ENCODE measurements at places on chromosomes 7 and 10.

DNA sequence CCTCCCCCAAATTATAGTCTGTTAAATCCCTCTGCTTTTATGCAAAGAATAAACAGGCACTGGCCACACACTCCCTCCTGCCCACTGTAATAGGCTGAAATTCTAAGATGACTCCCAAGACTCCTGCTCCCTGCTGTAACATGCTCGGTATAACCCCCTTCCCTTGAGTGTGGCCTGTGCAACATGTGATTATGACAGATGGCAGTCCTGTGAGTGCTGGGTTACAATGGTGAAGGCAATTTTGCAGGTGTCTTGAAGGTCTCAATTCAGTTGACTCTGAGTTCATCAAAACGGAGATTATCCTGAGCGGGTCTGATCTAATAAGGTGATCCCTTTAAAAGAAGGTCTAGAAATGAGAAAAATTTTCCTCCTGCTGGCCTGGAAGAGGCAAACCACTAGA lies 55.9 kb downstream of the CREB3L2 start:
- DNase-seq = no peak

GRCh38 chr7:38855386-38855785 lies 53.6 kb downstream of the VPS41 start:
- DNase-seq = no peak

GRCh38 chr10:411603-412002 lies 276.3 kb downstream of the ZMYND11 start:
- DNase-seq = no peak

DNA sequence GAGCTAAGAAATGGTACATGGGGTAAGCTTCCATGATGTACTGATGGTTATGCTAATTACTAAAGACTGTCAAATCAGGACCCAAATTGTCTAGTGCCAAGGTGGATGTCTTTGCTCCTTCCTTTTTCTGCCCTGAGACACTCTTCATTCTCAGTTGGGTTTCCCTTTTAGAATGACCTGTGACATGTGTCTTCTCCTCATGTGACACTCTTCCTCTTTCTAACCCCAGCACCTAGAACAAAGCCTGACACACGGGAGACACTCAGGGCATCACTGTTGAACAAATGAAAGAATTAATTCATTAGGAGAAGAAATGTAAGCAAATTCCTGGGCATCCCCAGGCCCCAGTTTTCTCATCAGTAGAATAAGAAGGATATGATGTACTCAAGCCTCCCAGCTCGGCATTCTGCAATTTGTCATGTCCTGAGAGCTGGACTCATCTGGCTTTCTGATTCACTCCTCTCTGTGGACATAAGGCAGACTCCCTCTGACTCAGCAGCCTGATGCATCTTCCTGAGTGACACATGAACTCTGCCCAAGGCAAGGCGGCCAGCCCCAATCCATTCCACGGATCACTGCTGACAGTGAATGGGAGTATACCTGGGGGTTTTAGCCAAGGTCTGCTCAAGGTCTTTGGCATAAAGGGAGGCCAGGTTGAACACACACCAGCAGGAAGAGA lies 473.8 kb downstream of the KCNMA1 start:
- DNase-seq = no peak

GRCh38 chr10:105702211-105702610 lies 1061.1 kb downstream of the SORCS3 start:
- DNase-seq = no peak

DNA sequence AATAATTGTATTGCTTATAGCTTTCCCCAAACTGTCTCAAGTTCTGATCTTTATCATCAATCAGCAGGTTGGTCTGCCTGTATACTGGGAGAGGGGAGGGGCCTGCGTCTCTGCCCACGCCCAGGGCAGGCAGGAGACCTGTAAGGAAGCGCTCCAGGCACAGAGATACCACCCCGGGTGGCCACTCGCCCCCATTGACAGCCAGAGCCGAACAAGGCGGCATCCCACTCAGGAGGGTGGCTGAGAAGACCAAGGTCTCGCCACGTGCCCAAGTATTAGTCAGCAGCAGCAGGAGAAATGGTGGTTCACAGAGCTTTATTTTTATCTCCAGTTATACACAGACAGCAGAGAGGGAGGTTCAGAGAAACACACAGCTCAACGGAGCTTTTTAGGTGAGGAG lies 7.2 kb downstream of the STK32C start:
- no peak for DNase-seq

DNA sequence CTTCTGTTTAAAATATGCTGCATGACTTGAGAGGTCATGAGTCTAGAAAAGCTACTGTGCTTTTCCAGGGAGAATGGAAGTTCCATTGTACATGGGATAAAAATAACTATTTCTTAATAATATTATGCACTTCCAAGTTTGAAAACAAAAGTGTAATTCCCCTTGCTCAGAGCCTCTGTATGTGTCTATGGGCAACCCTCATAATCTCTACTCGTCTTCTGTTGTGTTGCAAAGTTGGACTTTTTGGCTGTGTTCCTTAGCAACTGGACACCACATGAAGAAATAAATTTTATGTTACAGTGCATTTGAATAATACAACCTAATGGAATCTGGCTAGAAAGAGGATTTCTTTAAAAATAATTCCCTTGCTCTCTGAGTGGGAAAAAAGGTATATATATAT lies 242.6 kb downstream of the TWIST1 start:
- DNase-seq = no peak

GRCh38 chr7:24842449-24843241 lies 85.4 kb upstream of the GSDME start:
- DNase-seq = no peak

GRCh38 chr10:104780946-104781595 lies 140.0 kb downstream of the SORCS3 start:
- no peak for DNase-seq

GRCh38 chr10:3385487-3385886 lies 212.9 kb upstream of the PITRM1 start:
- DNase-seq = no peak

DNA sequence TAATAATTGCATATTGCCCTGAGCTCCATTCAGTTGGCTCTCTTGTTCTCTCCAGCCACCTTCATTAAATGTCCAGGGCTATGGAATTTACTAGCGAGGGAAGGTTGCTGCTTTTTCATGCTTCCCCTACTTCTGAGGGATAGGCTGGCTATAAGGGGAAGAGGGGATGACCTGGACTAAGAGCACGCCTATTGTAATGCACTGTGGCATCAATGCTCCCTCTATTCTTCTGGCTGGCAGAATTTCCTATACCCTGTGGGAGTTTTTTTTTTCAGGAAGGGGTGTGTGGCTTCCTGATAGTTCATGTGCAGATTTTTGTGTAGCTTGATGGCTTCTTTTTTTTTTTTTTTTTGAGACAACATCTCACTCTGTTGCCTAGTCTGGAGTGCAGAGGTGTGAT lies 155.8 kb downstream of the SND1 start:
- DNase-seq = no peak

GRCh38 chr7:48419401-48419800 lies 248.1 kb downstream of the ABCA13 start:
- no peak for DNase-seq

DNA sequence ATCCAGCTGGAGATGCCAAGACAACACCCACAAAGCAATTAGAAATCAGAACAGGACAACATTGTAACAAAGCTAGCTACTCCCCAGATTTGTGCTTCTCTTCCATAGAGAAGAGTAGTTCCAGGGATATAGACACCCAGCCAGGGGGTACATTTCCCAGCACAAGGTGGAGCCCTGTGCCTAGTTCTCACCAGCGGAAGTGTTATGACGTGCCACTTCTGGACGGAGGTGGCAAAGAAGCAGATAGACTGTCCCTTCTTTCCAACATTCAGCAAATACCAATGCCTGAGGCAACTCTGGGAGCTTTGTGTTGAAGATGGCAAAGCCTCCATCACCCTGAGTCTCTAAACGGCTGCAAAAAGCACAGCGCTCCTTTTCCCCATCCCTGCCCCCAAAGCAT lies 23.4 kb upstream of the GSAP start:
- DNase-seq = no peak

DNA sequence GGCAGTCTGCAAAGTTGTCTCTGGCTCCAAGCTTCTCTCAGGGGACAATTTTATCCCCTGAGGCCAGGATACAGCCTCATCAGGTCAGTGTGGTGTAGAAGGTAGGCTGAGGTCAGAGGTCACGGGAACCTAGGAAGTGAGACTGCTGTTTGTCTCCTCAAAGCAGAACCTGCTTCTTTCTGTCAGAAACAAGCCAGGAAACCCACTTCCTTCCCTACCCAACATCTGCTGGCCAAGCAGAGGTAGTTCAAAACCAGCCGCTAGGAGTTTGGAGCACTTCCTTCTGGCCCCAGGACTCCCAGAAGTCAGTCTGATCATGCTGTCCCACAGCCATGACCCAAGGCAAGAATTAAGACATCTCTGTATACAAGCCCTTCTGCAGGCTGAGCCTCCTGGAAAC lies 12.2 kb downstream of the CLRN3 start:
- no peak for DNase-seq

DNA sequence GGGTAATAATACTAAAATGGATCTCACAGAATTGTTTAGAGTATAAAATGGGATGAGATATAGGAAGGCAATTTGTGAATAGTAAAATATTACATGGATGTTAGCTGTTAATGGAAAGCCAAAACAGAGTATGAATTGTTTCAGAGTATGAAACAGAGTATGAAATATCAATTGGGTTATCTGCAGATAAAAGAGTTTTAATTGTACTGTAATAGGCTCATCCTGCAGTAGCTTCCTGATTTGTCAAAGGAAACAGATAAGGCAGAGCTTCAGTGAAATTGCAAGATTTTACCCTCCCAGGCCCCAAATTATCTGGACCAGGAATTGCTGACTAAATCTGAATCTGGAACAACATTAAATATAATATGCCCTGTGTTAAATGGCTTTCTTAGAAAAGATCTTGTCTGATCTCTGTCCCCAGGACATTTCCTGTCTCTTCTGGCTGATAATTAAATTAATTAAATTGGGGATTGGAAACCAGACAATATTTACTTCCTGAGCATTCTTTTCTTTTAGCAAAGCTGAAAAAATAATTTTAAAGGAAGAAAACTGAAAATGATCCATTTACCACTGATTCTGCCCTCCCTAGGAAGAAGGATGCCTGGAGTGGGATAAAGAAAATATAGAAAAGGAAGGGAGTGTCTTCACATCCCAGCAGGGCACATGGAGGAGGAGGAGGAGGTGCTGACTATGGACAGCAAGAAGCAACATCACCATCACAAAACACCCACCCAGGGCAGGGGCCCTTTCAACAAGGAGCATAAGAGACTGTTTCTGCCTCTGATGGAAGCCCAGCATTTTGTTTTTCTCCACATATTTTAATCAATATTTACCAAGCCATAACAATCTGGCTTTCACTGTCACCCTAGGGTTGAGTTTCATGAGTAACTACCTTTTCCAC lies 18.5 kb downstream of the PTN start:
- no peak for DNase-seq

- DNase-seq = peak; percentile 21
Measured at GRCh38 chr10:93813507-93814465, 56.0 kb downstream of the LGI1 start.

DNA sequence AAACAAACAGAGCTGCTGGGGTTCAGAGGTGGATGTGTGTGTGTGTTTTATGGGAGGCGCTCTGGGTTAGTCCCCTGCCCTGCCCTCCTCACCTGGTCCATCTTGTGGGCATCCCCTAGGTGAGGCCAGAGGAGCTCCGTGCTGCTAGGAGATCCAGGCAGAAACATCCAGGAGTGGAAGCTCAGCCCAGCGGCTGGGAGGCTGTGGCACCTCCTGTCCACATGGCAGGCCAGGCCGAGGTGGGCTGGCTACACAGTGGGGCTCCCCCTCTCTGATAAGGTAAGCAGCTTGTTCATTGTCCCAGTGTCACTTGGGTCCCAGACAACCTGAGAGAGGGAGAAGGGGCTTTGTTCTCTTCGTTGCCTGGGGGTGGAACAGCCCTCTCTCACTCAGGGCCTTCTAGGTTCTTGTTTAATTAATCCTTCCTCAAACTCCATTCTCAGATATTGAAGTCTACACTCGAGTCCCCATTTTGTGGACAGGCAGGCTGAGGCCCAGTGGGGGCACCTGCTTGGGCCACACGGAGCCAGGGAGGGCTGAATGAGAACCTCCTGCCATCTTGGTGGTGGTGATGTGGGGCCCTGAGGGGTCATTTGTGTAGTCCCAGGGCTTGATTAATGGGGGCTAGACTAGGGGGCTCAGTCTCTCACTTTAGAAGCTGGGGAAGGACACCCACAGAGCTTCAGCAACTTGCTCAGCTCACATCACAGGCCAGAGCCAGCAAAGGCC lies 216.8 kb upstream of the GPR26 start:
- DNase-seq = no peak

DNA sequence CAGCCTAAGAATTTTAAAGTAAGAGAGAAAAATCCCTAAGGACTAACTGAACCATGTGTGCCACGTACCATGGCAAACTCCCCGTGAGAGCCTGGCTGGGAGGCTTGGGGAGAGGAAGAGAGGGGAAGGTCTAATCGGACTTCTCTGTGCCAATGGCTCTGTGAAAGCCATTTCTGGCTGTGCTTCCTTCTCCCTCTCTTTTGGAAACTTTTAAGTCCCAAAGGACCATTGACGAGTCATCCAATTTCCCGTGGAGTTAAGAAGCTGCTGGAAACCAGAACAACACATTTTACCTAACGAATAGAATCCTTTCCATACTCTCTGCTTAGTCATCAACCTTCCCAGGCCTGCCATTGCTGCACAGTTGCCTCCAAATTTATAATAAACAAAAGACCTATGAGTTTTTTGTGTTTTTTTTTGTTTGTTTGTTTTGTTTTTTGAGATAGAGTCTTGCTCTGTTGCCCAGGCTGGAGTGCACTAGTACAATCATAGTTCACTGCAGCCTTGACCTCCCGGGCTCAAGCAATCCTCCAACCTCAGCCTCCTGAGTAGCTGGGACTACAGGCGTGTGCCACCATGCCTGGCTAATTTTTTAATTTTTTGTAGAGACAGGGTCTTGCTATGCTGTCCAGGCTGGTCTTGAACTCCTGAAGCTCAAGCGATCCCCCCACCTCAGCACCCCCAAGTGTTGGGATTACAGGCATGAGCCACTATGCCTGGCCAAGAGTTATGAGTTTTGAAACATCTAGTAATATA lies 13.2 kb downstream of the LAMB1 start:
- no peak for DNase-seq

- no peak for DNase-seq
Measured at GRCh38 chr10:131391936-131392335, 80.4 kb upstream of the TCERG1L start.

DNA sequence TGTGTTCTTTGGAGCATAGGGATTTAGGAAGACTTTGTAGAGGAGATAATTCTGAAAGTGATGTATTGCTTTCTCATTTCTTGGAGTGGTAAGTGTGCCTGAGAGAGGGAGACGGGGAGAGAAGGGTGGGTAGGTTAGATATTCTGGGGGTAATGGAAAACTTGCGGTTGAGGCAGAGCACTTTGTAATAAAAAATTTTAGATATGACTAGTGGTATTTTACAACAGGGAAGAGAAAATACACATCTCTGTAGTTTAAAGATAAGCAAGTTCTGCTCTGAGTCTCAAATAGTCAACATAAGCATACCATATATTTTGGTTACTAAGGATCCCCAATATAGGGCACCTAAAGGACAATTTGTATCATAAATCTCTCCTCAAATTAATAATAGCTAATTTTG lies 6.6 kb downstream of the VPS50 start:
- no peak for DNase-seq

- DNase-seq = no peak
Measured at GRCh38 chr10:100135486-100135885, 50.3 kb downstream of the ERLIN1 start.

GRCh38 chr7:45067582-45067981 lies 21.2 kb downstream of the NACAD start:
- no peak for DNase-seq
